ENCODE measurements at places on chromosomes 1 and 21. TPM values are rescaled to one million over a fixed set of nuclear protein-coding genes. Genes with fewer than 3 reads are reported as not detected.

KCNJ15 gene
- 2.2 TPM for total RNA-seq

TXNIP gene
- total RNA-seq = 38.8 TPM

DPT gene
- not detected for total RNA-seq

SNRPE gene
- total RNA-seq = 253 TPM

FNDC5 gene
- 6.3 TPM for total RNA-seq

INKA2 gene
- 4.4 TPM for total RNA-seq

SESN2 gene
- total RNA-seq = 25.8 TPM

LCE1E gene
- not detected for total RNA-seq

SPATA46 gene
- total RNA-seq = not detected

PPM1J gene
- total RNA-seq = 0.43 TPM

PCAT6 gene
- 5.7 TPM for total RNA-seq

KRTAP21-3 gene
- not detected for total RNA-seq

MANEAL gene
- 23.8 TPM for total RNA-seq

PLA2G5 gene
- total RNA-seq = not detected

SIM2 gene
- 0.38 TPM for total RNA-seq

CD48 gene
- not detected for total RNA-seq

TAS1R1 gene
- total RNA-seq = not detected

KLHL12 gene
- 34.1 TPM for total RNA-seq

E2F2 gene
- 7.8 TPM for total RNA-seq

WDR26 gene
- 83.9 TPM for total RNA-seq

OR2T35 gene
- total RNA-seq = not detected

CYP4X1 gene
- 0.24 TPM for total RNA-seq

CYP4A22 gene
- total RNA-seq = not detected

OR2G6 gene
- not detected for total RNA-seq

TMEM52 gene
- 1.8 TPM for total RNA-seq

GOLT1A gene
- total RNA-seq = 5.0 TPM

KRTAP13-2 gene
- not detected for total RNA-seq

CLCA2 gene
- not detected for total RNA-seq

CCDC24 gene
- total RNA-seq = 35.9 TPM

OR6Y1 gene
- total RNA-seq = not detected

PTAFR gene
- total RNA-seq = 0.27 TPM

TMEM82 gene
- total RNA-seq = 1.4 TPM

Data from progenitor cell of endocrine pancreas (in vitro differentiated cells).